ENCODE measurements at places on chromosomes 2 and 18. TPM values are rescaled to one million over a fixed set of nuclear protein-coding genes. Genes with fewer than 3 reads are reported as not detected.

GRCh38 chr2:179842498-179843153 lies 18.8 kb downstream of the ZNF385B start:
- H3K27ac ChIP-seq = no peak overlapping the region
- no peak overlapping the region for H3K4me3 ChIP-seq
- peaks cover 25% of the 10 kb centered on the region for H3K27me3 ChIP-seq
- no peak for DNase-seq

Gene KCNE4
- total RNA-seq = not detected

DNA sequence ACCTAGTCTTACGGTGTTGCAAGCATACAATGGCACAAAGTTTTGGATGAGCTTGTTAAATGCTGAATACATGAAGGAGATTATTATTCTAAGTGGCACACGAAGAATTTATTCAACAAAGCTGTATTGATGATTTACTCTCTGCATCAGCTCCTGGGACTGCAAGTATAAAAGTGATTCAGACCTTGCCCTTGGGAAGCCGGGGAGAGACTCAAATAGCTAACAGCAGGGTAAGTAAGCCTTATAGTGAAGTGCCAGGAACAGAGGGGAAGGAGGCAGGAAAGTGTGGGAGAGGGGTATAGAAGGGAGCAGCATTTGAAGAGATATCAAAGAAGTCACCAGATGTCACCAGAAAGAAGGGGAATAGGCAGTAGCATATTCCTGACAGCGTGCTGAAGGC lies 115.4 kb downstream of the MCFD2 start:
- no peak overlapping the region for H3K4me3 ChIP-seq
- no peak overlapping the region for H3K27ac ChIP-seq
- H3K4me1 ChIP-seq = no peaks in the 10 kb centered on the region
- peaks cover 5% of the 10 kb centered on the region for H3K36me3 ChIP-seq
- no peak for DNase-seq
- peaks cover 24% of the 10 kb centered on the region for H3K27me3 ChIP-seq

DNA sequence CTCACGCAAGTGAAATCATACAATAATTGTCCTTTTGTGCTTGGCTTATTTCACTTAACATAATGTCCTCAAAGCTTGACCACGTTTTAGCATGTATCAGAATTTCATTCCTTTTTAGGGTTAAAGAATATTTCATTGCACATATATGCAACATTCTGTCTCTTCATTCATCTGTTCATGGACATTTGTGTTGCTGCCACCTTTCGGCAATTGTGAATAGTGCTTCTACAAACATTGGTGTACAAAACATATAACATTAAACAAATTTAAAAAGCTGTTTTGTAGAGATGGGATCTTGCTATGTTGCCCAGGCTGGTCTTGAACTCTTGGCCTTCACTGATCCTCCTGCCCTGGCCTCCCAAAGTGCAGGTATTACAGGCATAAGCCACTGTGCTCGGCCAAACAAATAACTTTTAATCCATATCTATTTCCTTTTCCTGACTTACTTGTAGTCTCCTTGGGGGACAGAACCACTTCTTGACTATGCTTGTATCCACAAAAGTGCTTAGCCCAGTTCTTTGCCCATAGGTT lies 209.3 kb downstream of the SLC4A3 start:
- no peaks in the 10 kb centered on the region for H3K36me3 ChIP-seq
- no peak for DNase-seq
- peaks cover 19% of the 10 kb centered on the region for H3K27me3 ChIP-seq
- no peak overlapping the region for H3K4me3 ChIP-seq
- H3K27ac ChIP-seq = no peak overlapping the region

DNA sequence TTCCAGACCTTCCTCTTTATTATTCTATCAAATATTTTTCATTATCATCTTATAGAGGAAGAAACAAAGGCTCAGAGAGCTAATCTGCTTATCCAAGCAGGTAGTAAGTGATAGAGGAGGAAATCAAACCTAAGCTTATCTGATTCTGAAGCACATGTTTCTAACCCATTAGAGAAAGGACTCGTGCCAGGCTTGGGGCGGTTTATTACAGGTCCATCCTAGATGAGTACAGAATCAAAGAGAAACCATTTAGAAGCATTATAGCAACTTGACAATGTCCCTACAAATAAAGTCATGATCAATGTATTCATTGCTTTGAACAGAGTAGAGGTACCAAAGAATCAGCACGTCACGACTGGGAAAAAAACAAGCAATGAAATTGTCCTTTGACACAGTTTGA lies 303.0 kb downstream of the CYRIA start:
- DNase-seq = no peak
- H3K27ac ChIP-seq = no peak overlapping the region
- H3K27me3 ChIP-seq = no peaks in the 10 kb centered on the region
- no peaks in the 10 kb centered on the region for H3K36me3 ChIP-seq

DNA sequence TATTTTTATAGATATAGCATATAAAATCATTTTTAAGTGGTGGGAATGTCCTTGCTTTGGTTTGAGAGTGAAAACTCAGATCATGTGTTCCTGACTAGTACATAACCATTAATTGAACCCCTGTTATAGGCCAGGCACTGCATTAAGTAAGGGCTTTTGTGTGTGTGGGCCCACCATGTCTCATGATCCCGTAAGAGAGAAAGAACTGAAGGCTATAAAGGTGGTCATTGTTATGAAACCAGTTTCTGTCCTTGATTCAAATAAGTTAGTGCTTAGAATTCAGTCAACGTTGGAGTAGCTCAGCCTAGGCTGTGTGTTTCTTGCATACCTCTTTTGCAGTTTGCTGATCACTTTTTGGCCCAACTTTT lies 91.5 kb downstream of the LIMS1 start:
- peaks cover 53% of the 10 kb centered on the region for H3K4me1 ChIP-seq
- H3K27me3 ChIP-seq = no peaks in the 10 kb centered on the region
- peak overlapping the region; percentile 90 for H3K4me3 ChIP-seq
- H3K27ac ChIP-seq = peak overlapping the region; percentile 99
- no peak for DNase-seq
- H3K36me3 ChIP-seq = peaks cover 9% of the 10 kb centered on the region

Gene IHH
- not detected for total RNA-seq

GRCh38 chr18:58586886-58587285 lies 42.0 kb downstream of the ALPK2 start:
- no peaks in the 10 kb centered on the region for H3K27me3 ChIP-seq
- H3K4me1 ChIP-seq = peaks cover 3% of the 10 kb centered on the region
- DNase-seq = no peak
- no peak overlapping the region for H3K4me3 ChIP-seq
- H3K27ac ChIP-seq = no peak overlapping the region

Gene SKOR2
- total RNA-seq = not detected

DNA sequence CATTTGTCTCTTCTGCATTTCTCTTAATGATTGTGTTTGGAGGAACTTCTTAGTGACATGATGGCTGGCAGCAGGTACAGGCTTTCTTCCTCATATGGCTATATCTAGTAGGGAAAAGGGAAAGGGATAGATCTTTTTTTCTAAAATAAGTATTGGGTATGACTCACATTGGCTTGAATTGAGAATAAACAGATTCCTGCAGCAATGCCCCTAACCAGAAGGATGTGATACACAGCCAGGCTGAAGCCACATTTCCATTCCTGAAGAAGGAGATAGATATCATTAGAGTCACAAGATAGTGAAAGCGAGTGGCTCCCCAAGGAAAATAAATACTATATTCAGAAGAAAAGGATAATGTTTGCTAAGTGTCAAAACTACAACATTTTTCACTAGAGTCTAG lies 61.1 kb downstream of the VWC2L start:
- H3K27ac ChIP-seq = no peak overlapping the region
- H3K4me3 ChIP-seq = no peak overlapping the region
- H3K27me3 ChIP-seq = no peaks in the 10 kb centered on the region
- no peaks in the 10 kb centered on the region for H3K4me1 ChIP-seq
- H3K36me3 ChIP-seq = no peaks in the 10 kb centered on the region

Gene ZC3H6
- 17.7 TPM for total RNA-seq

Gene EHD3
- 23.5 TPM for total RNA-seq

GRCh38 chr18:62324917-62325805 lies at the start of gene TNFRSF11A:
TSS of gene TNFRSF11A (plus strand) at chr18:62325310. CDS start at chr18:62325353, 43 bp downstream.
- peak; percentile 52 for DNase-seq
- H3K4me1 ChIP-seq = peaks cover 23% of the 10 kb centered on the region
- peak within 1 kb of the TSS; percentile 68 for H3K27ac ChIP-seq
- peak within 1 kb of the TSS; percentile 88 for H3K4me3 ChIP-seq
- peaks cover 2% of the 10 kb centered on the region for H3K36me3 ChIP-seq

Gene CCDC178
- not detected for total RNA-seq

DNA sequence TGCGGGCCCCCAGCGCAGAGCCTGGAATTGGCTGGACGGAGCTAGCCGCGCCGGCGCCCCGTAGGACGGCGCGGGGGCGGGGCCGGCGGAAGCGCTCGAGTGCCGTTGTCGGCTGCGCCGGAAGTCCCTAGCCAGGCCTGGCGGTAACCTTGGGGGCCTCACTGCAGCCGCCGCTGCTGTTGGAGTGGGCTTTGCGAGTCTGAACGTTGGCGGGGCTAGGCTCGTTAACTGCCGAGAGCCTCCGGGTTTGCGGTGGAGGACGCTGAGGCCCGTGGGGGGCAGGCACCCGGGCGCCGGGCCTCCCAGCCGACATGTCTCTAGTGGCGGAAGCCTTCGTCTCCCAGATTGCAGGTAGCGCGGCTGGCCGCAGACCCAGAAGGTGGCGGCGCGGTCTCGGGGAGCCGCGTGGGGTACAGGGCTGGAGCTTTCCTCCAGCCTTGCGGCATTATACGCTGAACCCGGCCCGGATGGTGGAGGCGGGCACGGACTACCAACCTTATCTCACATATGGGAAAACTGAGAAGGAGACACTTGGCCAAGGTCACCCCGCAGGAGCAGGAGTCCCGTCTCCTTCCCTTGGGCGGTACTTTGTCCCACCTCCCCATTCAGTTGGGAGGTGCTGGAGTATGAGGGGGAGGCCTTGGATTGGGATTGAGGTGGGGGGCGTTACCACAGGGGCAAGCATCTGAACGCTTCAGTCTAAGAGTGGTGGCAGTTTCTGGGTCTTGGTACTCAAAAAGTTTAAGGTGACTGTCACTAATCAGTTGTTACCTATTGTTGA lies at the start of gene MTX2:
Gene MTX2 (plus strand): TSS at position 124 of the 781 bp plus-strand sequence. CDS start 188 bp downstream, at position 312.
- peak within 1 kb of the TSS; percentile 94 for H3K27ac ChIP-seq
- no peaks in the 10 kb centered on the region for H3K36me3 ChIP-seq
- peaks cover 23% of the 10 kb centered on the region for H3K27me3 ChIP-seq
- H3K4me3 ChIP-seq = peak within 1 kb of the TSS; percentile 97
- DNase-seq = peak; percentile 50
- peaks cover 22% of the 10 kb centered on the region for H3K4me1 ChIP-seq

Gene PRSS56
- total RNA-seq = not detected

Gene LDLRAD4
- total RNA-seq = 120 TPM

Gene SLC38A11
- total RNA-seq = 1.6 TPM

DNA sequence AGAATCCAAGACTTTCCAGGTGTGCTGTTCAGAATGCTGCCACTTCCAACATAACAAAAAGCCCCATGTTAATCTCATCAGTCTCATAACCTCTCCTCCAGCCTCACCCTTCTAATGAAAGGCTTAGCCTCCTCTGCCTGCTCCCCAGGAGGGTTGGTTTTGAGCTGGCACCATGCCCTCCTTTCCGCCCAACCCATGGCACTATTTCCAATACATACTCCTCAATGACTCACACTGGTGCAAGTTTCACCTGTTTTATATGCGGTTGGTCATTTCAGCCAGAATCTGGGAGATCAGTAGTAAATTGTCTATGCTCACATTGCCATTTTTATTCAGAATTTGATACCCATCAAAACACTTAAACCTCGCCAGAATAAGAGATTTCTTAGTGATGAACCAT lies 157.6 kb upstream of the NRP2 start:
- H3K36me3 ChIP-seq = peaks cover 4% of the 10 kb centered on the region
- no peak overlapping the region for H3K27ac ChIP-seq
- H3K27me3 ChIP-seq = peaks cover 20% of the 10 kb centered on the region
- no peak overlapping the region for H3K4me3 ChIP-seq
- no peak for DNase-seq

- no peaks in the 10 kb centered on the region for H3K27me3 ChIP-seq
- H3K36me3 ChIP-seq = no peaks in the 10 kb centered on the region
- DNase-seq = no peak
These were observed 284.5 kb downstream of the PRKCE start for GRCh38 chr2:45935791-45936622.

Gene RBKS
- 7.0 TPM for total RNA-seq

Gene CTAGE1
- total RNA-seq = not detected

- peaks cover 6% of the 10 kb centered on the region for H3K27me3 ChIP-seq
- no peak overlapping the region for H3K27ac ChIP-seq
- no peaks in the 10 kb centered on the region for H3K4me1 ChIP-seq
- H3K36me3 ChIP-seq = no peaks in the 10 kb centered on the region
- no peak for DNase-seq
- H3K4me3 ChIP-seq = no peak overlapping the region
These were observed 17.0 kb upstream of the MBD2 start for GRCh38 chr18:54241483-54241882.

- no peak for DNase-seq
- H3K4me3 ChIP-seq = no peak overlapping the region
- H3K27ac ChIP-seq = no peak overlapping the region
- peaks cover 48% of the 10 kb centered on the region for H3K27me3 ChIP-seq
- peaks cover 2% of the 10 kb centered on the region for H3K36me3 ChIP-seq
- H3K4me1 ChIP-seq = no peaks in the 10 kb centered on the region
These were observed 171.1 kb upstream of the CCDC150 start for GRCh38 chr2:196468394-196468793.

Gene UGT1A10
- total RNA-seq = not detected

DNA sequence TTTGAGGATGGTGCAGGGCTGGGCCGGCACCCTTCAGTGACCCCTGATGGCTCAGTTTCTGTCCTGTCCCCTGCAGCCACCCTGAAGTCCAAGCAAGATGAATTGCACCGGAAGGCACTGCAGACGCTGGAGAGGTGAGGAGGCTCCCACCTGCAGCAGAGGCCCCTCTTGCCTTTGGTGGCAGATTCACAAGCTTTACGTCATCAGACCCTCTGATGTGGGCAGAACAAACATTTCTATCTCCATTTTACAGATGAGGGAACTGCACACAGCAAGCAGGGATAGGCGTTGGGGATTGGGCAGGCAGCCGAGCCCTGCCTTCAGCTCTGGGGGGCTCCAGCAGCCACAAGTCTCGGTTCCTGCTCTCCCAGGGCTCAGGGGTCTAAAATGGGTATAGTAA lies 107.7 kb upstream of the MCFD2 start:
- peaks cover 5% of the 10 kb centered on the region for H3K4me1 ChIP-seq
- no peak for DNase-seq
- H3K27ac ChIP-seq = no peak overlapping the region
- H3K36me3 ChIP-seq = peaks cover 12% of the 10 kb centered on the region
- H3K27me3 ChIP-seq = no peaks in the 10 kb centered on the region
- no peak overlapping the region for H3K4me3 ChIP-seq

Gene MTCL1
- total RNA-seq = 2.1 TPM

GRCh38 chr2:231764124-231764523 lies 17.0 kb downstream of the PDE6D start:
- H3K27ac ChIP-seq = no peak overlapping the region
- no peaks in the 10 kb centered on the region for H3K27me3 ChIP-seq

- no peaks in the 10 kb centered on the region for H3K36me3 ChIP-seq
- DNase-seq = no peak
- H3K4me1 ChIP-seq = no peaks in the 10 kb centered on the region
- H3K27me3 ChIP-seq = no peaks in the 10 kb centered on the region
- H3K4me3 ChIP-seq = no peak overlapping the region
- no peak overlapping the region for H3K27ac ChIP-seq
These were observed 86.6 kb downstream of the CCBE1 start for GRCh38 chr18:59610546-59611140.
